ENCODE measurements at places on chromosomes 1 and 21. TPM values are rescaled to one million over a fixed set of nuclear protein-coding genes. Genes with fewer than 3 reads are reported as not detected.

Gene MATN1
- not detected for total RNA-seq

DNA sequence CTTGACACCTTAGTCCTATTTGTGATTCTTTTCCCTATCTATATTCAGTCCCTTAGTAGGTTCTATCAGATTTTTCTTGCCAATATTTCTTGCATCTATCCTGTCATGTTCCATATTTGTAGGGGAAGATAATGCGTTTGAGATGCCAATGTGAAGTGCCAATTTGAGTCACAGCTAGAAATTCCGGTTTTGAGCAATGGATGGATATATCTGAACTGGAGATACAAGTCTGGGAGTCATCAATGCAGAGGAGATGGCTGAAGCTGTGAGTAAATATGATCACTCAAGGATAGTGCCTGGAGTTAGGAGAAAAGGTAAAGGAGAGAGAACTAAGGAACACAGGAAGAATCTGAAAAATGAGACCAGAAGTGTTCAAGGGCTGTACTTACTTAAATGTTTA lies 93.8 kb downstream of the COQ8A start:
- no peak overlapping the region for H3K27ac ChIP-seq
- H3K4me1 ChIP-seq: no peaks in the 10 kb centered on the region
- DNase-seq: no peak
- H3K27me3 ChIP-seq: no peaks in the 10 kb centered on the region

DNA sequence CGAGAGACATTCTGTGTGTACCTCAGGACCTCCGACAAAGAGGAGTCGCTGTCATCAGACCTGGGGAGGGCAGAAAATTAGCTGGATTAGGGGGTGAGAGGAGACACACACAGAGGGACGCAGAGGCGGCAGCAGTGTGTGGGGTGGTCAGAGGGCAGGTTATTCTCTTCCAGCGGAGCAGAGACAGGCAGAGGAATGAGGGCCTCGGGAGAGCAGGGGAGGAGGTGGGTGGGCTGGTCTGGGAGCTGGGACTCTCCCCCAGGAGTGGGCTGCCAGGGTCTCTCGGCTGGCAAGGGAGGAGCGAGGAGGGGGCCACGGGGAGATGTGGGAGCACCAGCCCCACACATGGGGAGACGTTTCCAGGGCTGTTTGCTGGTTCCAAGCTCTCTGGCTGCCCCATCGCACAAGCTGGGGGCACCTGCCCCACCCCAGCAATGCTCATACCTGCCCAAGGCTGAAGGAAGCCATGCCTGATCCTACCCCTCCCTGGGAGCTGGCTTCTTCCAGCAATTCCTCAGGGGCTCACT lies 40.4 kb downstream of the KIF21B start:
- H3K4me1 ChIP-seq: no peaks in the 10 kb centered on the region
- no peak for DNase-seq
- H3K36me3 ChIP-seq: no peaks in the 10 kb centered on the region
- H3K4me3 ChIP-seq: no peak overlapping the region
- H3K27me3 ChIP-seq: no peaks in the 10 kb centered on the region

- H3K4me3 ChIP-seq: no peak overlapping the region
- H3K27ac ChIP-seq: no peak overlapping the region
- no peaks in the 10 kb centered on the region for H3K4me1 ChIP-seq
- DNase-seq: no peak
- no peaks in the 10 kb centered on the region for H3K36me3 ChIP-seq
Measured at GRCh38 chr1:116919802-116920201, 10.1 kb downstream of the PTGFRN start.

- H3K4me3 ChIP-seq: no peak overlapping the region
- H3K27me3 ChIP-seq: no peaks in the 10 kb centered on the region
- H3K4me1 ChIP-seq: no peaks in the 10 kb centered on the region
- no peaks in the 10 kb centered on the region for H3K36me3 ChIP-seq
Measured at GRCh38 chr1:219834314-219834917, 93.9 kb downstream of the SLC30A10 start.

DNA sequence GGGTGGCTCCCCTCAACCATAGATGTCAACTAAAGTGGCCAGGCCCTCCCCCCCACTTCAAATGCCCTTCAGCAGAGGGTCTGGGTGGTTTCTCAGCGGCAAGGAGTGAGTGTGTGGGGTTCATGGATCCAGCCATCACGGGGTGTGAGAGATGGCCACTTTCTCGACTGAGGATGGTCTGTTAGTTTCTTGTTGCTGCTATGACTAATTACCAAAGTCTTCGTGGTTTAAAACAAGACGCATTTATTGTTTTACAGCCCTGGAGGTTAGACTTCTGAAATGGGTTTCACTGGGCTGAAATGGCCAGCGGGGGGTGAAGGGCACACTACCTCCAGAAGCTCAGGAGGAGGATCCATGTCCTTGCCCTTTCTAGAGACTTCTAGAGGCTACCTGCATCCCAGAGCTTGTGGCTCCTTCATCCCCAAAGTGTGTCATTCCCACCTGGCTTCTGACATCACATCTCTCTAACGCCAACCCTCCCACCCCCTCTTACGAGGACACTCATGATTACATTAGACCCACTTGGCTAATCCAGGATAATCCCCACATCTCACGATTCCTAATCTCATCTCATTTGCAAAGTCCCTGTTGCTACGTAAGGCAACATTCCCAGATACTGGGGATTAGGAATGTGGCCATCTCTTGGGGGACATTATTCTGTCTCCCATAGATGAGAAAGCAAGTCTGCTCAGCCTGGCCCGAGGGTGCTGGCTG lies 53.0 kb downstream of the EPHB2 start:
- H3K27ac ChIP-seq: no peak overlapping the region
- DNase-seq: no peak
- no peaks in the 10 kb centered on the region for H3K4me1 ChIP-seq

DNA sequence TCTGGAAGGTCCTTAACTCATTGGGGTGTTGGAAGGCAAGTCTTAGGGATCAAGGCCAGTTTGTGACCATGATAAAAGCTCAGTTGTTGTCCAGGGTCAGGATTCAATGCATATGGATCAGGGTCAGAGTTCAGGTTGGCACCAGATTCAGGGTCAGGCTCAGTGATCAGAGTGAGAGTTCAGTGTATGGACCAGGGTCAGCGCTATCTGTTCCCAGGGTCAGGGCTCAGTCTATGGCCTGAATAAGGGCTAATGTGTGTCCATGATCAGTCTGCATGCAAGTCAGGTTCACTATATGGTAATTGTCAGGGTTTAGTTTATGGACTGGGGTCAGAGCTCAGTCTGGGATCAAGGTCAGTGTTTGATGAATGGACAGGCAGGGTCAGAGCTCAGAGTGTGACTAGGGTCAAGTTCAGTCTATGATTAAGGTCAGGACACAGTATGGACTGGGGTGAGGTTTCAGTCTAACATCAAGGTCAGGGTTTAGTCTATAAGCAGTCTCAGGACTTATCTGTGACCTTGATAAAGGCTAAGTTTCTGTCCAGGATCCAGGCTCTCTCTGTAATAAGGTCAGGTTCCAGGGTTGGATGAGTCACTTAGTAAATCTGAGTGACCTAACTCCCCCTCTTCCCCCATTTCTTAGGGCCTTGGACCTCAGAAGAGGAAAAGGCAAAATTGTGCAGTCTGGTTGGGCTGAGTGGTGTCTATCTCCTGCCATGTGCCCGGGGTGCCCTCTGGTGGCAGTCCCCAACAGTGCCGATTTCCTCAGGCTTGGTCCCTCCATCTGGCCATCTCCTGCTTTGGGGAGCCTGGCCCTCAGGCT lies 23.8 kb downstream of the KNCN start:
- H3K27ac ChIP-seq: no peak overlapping the region
- H3K4me3 ChIP-seq: no peak overlapping the region
- H3K4me1 ChIP-seq: no peaks in the 10 kb centered on the region
- no peaks in the 10 kb centered on the region for H3K36me3 ChIP-seq

GRCh38 chr1:228452194-228453021 lies 34.8 kb upstream of the RNF187 start:
- H3K27ac ChIP-seq: no peak overlapping the region
- H3K27me3 ChIP-seq: no peaks in the 10 kb centered on the region
- peaks cover 4% of the 10 kb centered on the region for H3K4me1 ChIP-seq
- H3K36me3 ChIP-seq: no peaks in the 10 kb centered on the region
